Stimulated activated CD4-positive, alpha-beta T cell treated with anti-CD3 and anti-CD28 coated beads, Interleukin-4, amount 100 ng/mL, for 1 hour (primary cell): ENCODE measurements at places on chromosomes 5 and 9.

DNA sequence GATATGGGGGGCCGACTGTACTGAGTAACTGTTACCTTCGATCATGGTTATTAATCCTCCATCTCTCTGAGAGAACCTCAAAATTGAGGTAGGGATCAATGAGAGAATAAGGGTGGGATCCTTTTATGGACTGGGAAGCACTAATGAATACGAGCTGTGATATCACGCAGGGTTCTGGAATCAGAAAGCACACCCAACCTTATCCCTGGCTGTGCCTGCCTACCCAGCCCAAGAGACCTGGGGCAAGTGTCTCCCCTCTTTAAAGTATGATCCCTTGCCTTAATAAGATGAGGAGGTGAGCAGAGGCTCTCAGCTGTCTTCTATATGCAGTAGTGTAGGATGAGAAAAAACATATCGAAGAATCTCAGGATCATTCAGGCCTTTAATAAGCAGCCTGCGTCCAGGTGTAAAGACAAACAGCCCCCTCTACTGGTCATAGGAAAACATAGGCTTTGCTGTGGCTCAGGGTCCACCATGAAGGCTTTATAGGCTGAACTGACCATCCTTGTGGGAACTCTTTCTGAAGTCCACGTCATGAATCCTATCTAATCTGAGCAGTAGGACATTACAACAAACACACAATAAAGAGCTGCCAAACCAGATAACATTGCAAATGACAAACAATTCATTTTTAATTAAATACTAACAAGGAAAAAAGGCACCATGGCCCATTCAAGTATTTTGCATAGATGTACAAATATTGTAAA is 16.8 kb downstream of the NIPAL4 start:
- no peak for DNase-seq

- no peak for DNase-seq
Measured at GRCh38 chr5:540071-540905, 16.0 kb upstream of the SLC9A3 start.

DNA sequence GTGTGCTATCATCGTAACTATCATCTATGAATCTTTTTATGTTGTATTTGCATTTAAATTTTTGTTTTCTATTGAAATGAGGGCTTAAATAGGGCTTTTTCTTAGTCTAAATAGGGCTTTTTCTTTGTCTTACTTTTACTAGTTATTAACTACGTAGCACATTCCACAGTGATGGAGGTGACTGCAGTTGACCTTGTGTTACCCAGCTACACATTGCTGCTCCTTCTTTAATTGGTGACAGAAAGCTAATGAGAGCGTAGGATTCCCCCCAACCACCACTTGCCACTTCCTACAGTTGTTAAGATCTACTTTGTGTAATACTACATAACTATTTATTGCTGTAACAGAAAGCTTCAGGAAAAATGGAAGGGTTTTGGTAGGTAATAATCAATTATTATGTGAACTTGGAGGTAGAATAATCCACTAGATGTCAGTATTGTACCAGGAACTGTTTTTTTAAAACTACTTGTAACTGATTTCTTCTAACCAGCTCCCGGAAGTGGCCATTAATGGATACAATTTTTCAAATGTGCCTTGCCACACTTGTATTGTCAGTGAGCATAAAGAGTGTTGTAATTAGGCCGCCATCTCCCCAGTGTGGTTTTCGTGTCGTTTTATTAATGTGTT is 18.0 kb downstream of the MTRR start:
- no peak for DNase-seq

DNA sequence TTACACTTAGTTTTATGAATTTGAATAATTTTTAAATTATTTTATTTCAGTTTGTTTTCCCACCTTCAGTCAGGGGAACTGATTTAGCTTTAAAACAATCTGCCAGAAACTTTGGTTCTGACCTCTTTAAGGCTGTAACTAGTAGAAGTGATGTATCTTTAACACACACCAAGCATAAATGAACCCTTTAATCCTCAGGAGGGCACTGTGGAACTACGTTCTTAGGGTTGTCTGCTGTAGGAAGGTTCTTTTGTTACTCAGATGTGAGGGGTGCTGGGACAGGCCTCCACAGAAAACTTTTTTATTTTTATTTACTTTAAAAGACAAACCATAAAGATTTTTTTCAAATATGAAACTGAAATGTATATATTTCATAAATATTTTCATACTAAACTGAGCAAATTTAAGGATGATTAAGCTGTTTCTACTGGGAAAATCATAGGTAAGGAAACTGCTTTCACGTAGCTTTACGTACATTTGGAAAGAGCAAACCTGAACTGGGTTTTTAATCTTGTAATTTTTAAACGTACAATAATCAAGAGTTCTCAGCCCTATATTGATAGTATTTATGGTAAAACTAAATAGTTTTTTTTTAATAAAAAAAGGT is 5.3 kb downstream of the KLF4 start:
- DNase-seq, result no peak

GRCh38 chr5:68384936-68385594 is 169.5 kb downstream of the PIK3R1 start:
- no peak for DNase-seq

- DNase-seq, result no peak
Measured at GRCh38 chr5:114448481-114448880, 86.6 kb downstream of the KCNN2 start.

DNA sequence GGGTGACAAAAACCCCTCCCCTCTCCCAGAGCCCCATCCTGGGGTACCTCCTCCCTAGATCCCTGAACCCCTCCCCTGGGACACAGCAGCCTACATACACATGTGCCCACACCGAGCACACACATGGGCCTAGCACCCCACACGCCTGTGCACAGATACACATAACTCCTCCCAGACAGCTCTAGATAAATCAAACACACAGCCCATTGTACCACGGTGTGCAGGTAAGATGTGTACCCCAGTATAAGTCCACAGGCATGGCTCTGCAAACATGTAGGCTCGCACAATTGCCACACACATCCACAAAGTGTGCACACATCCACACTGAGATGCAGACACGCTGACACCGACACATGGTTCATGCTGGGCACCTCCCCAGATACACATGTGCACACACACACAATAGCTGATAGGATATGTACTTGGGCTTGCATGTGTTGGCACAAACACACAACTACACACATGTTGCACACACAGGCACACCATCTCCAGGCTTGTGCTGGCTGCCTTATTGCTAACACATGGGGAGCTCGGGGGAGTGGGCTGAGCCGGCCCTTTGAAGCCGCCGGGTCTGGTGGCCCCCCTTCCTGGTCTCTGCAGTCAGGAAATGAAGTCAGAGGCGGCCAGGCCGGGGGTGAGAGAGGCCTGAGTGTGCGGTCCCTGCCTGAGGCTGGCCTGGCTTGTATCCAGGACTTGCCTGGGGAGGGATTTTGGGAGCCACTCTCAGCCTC is 30.2 kb downstream of the GOLGA2 start:
- no peak for DNase-seq

DNA sequence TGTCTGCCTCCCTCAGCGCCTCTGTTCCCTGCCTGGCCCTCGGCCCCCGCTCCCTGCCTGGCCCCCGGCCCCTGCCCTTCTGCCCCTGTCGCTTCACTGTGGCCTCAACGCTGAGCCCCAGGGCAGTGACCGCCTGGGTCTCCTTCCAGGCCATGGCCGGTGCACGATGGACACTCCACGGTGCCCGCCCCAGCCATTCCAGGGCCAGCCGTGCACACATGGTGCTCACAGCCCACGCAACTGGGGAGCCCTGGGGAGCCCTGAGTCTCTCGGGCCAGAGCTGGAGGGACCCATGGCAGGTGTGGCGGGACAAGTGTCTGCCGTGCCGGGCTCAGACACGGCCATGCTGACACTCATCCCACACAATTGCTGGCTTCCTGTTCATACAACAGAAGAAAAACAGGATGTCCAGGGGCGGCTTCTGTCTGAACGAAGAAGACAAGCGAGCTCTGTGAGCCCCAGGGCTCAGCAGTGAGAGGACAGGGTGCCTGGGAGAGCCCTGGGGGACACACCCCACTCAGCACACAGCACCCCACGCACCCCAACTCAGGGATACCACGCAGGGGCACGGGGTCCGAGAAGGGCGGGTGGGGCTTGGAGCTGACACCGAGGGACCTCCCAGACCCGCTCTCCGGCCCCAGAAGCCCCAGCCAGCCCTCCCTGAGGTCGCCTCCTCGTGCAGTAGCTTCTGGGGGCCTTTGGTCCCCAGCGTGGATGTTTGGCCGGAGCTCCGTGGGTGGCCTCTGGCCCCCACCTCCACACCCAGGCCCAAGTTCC is 35.7 kb downstream of the EXD3 start:
- DNase-seq, result peak; percentile 19

GRCh38 chr5:6289239-6289638 is 89.1 kb downstream of the MED10 start:
- DNase-seq, result no peak

DNA sequence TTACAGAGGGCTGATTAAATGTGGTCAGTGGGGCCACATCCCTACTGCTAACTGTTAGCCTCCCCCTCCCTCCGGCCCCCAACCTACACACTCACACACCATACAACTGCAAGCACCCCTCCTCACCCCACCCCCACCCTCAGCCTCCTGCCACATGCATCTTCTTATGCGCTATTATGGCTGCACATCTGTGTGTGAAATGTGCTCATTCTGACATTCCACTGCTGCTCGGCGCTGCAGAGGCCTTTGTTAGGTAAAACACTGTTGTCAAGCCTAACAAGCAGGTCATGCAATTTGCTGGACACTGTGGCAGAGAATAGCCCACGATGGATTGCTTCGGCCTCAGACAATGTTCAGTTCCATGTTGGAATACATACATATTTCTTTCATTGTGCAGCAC is 173.6 kb downstream of the NR2F1-AS1 start:
- DNase-seq, result no peak

GRCh38 chr9:90724880-90725279 is 76.7 kb upstream of the SYK start:
- DNase-seq, result no peak

DNA sequence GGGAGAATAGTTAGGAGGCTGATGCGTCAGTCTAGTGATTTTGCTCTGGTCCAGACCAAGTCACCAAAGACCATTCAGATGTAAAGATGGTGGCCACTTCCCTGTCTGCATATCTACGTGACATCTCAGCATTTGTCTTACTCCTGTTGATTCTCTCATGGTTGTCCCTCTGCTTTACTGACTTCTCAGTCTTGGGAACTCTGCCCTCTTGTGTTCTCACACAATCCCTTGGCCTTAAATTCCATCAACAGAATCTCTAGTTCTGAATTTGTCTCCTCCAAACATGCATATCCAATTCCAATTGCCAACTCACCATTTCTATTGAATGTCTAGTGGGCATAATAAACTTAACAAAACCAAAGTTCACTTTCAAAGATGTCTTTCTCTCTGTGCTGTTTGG is 147.8 kb downstream of the SLC24A2 start:
- DNase-seq, result no peak

DNA sequence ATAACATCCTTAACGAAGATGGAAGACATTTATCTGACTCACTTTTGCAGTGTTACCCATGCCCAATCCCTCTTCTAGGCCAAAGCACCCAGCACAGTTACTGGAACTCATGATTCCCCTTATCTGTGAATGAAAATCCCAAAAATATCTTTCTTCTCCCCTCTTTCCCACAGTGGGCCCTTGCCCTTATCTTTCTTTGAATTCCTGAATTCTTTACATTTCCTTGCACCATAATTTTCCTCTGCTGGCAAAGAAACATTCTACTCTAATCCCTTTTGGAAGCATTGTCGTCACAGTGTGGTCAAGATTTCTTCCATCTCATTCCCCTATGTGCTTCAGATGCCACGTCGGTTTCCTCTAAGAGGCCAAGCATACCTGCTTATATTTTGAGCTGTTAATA is 135.9 kb upstream of the LIFR start:
- DNase-seq, result no peak

DNA sequence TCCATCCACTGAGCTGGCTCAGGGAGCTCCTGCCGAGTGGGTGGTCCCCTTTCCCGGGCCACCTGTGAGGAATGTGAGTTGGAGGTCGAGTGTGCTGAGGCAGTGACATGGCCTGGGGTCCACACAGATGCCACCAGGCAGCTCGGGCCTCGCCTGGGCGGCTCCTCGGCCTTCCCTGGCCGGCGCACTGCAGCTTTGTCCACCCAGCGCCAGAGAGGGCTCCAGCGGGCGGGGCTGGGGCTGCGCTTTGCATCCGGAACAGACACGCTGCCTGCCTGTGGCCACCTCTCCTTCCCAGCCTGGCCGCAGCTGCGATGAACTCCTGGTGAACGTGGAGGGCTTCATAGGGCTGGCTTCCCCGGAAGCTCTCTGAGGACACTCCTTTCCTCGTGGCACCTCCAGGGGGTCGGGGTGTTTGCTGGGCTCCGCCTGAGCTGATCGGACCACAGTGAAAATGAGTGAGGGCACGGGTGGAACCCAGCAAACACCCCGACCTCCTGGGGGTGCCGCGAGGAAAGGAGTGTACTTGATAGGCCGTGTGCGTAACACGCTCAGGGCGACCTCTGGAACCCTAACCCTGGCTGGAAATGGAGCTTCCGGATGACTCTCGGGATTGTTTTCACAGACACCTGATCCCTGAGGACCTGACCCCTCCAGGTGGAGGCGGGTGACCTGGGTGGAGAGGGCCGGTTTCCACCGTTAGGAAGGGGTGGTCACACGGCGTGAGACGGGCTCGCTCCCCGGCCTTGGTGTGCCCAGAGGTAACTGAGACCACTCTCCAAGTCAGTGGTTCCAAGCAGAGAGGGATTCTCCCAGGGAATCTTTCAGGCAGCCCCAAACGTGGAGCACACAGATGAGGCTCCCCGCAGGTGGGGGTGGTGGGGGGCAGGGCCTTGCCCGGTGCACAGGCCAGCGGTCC is 31.8 kb upstream of the RXRA start:
- no peak for DNase-seq

DNA sequence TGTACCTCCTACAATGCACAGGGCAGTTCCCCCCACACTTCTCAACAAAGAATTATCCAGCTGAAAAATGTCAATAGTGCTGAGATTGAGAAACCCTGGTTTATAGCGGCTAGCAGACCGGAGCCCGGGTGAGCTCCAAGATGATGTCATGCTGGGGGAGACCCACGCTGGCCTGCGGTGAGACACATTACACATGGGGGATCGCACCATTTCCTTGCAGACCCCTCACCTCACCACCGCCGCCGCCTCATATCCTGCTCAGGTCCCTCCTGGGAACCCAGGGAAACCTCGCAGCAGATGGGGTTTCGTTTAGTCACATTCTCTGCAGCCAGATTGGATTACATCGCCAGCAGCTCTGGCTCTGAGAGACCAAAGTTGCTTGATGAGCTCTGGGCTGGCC is 14.7 kb upstream of the TNC start:
- no peak for DNase-seq

- peak; percentile 47 for DNase-seq
Measured at GRCh38 chr9:74951725-74952151, 974 bp downstream of the C9orf40 start.

GRCh38 chr5:132223861-132224260 is 3.8 kb downstream of the P4HA2 start:
- DNase-seq, result no peak

DNA sequence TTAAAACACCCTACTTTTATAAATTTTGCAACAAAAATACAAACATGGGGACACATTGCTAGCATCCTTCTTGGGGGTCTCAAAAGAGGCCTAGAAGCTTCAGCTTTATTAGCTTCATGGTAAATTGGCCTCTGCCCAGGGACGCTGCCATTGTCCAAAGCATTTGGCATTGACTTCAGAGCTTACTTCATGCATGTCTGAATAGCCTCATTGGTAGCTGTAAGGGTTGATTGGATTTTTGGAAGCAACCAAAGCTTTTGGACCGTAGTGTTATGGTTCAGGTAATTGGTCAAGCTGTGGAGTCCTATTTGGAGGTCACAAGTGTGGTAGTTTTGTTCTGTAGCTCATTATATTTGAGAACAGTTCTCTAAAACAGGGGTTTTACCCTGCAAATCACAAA is 411.7 kb upstream of the SLC24A2 start:
- DNase-seq, result no peak
